ENCODE measurements at places on chromosomes 12 and 14. TPM values are rescaled to one million over a fixed set of nuclear protein-coding genes. Genes with fewer than 3 reads are reported as not detected.

KCNA5 gene
- 6.5 TPM for total RNA-seq

RD3L gene
- not detected for total RNA-seq

DNA sequence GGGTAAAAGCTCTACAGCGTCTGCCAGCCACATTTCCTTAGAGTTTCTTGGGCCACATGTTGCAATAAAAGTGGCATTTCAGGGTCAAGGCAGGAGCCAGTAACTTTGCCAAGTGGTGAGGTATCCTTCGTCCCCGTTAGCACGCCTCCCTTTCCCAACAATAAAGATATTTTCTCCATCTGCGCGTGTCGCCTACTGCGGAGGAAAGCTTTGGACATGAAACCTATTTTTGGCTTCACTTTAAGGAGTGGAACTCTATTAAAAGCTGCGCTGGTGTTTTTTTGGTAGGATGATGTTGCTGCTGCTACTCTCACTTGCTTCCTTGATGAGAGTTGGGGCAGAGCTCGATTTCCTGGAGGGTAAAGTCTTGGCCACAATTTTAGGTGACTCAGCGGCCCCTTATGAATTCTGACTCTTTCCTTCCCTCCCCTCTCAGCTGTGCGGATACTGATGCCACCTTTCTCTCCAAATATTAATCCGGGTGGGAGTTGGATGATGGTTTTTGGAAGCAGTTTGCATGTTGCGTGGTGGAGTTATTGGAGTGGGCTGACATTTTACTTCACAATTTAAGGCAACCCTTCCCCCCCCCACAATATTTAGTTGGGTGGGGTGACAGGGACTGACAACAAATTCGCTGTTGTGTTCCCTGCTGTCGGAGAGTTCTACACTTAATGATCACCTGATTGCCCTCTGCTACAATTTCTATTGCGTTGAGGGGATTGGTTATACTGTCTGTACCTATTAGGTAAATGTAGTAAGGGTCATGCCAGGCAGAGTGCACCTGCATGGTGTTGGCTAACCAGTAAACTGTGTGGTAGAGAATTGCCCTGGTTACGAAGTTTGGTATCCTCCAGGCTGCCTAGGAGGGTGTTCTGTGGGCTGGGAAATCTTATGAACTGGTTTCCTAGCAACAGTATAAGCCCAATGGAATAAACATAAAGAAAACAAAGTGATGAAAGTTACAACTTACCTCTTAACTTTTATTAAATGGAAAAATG, 1.1 kb downstream of the CCDC91 start:
- H3K27ac ChIP-seq: peak overlapping the region; percentile 98
- peak overlapping the region; percentile 88 for H3K4me3 ChIP-seq
- DNase-seq: no peak

- no peaks in the 10 kb centered on the region for H3K27me3 ChIP-seq
- peak overlapping the region; percentile 91 for H3K27ac ChIP-seq
- no peak for DNase-seq
- H3K4me1 ChIP-seq: peaks cover 50% of the 10 kb centered on the region
- H3K4me3 ChIP-seq: peak overlapping the region; percentile 72
- peaks cover 21% of the 10 kb centered on the region for H3K36me3 ChIP-seq
Observed at GRCh38 chr14:52951681-52952554, 1.1 kb upstream of the FERMT2 start.

- H3K27me3 ChIP-seq: no peaks in the 10 kb centered on the region
- H3K36me3 ChIP-seq: no peaks in the 10 kb centered on the region
- no peak overlapping the region for H3K4me3 ChIP-seq
- H3K4me1 ChIP-seq: peaks cover 99% of the 10 kb centered on the region
Observed at GRCh38 chr12:57838594-57839302, 7.8 kb downstream of the CTDSP2 start.

- no peak overlapping the region for H3K4me3 ChIP-seq
- H3K27ac ChIP-seq: peak overlapping the region; percentile 70
- H3K27me3 ChIP-seq: peaks cover 7% of the 10 kb centered on the region
- peaks cover 16% of the 10 kb centered on the region for H3K4me1 ChIP-seq
- H3K36me3 ChIP-seq: peaks cover 2% of the 10 kb centered on the region
Observed at GRCh38 chr14:56378475-56378877, 201.1 kb upstream of the TMEM260 start.

DNA sequence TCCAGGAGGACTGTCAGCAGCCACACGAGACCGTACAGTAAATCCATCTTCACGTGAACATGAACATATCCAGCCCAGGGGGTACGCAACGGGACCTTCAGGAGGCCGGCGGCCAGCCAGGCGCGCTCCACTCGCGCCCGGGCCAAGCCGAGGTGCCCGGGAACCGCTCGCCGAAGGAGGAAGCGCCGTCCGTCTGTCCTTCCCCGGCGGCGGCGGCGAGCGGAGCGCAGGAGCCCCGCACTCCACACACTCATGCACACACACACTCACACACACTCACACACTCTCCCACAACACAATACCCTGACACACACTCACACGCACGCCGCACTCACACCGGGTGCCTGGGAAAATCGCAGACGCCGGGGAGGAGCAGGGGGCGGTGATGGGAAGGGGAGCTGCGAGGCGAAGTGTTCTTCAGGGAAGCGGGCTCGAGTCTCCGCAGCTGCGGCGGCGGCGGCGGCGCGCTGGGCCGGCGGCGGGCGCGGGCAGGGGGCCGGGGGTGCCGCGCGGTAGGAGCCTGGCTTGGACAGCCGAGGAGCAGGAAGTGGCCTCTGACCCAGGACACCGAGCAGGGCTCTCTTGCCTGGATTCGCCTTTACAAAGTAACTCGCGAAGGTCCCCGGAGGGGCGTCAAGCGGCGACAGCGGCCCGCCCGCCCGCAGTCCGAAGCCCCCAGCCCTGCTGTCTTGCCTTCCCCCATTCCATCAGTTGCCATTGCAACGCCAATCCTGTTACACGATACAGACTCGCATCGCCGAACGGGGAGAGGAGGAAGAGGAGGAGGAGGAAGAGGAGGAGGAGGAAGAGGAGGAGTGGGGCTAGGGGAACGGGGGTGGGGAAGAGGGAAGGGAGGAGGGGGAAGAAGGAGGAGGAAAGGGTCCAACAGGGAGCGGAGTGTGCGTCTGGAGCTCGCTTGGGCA, 601 bp downstream of the MDGA2 start:
- H3K27ac ChIP-seq: no peak overlapping the region
- peaks cover 22% of the 10 kb centered on the region for H3K4me1 ChIP-seq
- peaks cover 71% of the 10 kb centered on the region for H3K27me3 ChIP-seq
- peak overlapping the region; percentile 64 for H3K4me3 ChIP-seq
- DNase-seq: peak; percentile 57

DNA sequence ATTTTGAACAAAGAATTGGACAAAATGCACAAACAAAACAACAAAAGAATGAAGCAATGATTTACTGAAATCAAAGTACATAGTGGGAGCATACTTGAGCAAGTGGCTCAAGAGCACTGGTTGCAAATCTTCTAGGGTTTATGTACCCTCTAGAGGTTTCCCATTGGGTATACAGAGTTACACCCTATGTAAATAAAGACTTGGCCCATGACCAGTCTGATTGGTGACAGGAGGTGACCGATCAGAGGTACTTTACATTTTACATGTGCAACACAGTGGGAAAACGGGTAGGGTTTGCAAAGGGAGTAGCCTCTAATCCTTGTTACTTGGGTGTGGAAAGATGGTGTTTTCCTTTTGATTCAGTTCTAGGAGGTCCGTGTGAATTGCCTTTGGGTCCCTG, 10.6 kb upstream of the FAM181A start:
- H3K4me1 ChIP-seq: no peaks in the 10 kb centered on the region
- H3K36me3 ChIP-seq: peaks cover 3% of the 10 kb centered on the region
- no peak overlapping the region for H3K27ac ChIP-seq
- DNase-seq: no peak
- peaks cover 22% of the 10 kb centered on the region for H3K27me3 ChIP-seq

DNA sequence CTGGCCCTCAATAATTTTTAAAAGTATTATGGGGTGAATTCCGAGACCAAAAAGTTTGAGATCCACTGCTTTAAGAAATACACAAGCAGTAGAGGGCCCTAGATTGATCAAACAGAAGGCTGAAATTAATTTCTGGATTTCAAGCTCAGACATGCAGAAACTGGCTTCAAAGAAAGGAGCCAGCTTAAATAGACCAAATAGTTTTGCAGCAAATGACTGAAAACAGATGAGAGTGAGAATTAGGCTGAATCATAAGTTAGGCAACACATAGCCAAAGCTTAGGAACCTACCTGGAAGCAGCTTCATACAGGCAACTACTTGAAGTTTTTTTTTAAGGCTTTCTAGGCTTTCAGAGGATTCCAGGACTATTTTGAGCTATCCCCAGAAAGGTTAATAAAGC, 12.4 kb downstream of the ATF7 start:
- H3K36me3 ChIP-seq: peaks cover 1% of the 10 kb centered on the region
- no peak for DNase-seq
- no peaks in the 10 kb centered on the region for H3K27me3 ChIP-seq
- H3K4me3 ChIP-seq: no peak overlapping the region

- no peak overlapping the region for H3K27ac ChIP-seq
- H3K4me1 ChIP-seq: no peaks in the 10 kb centered on the region
- DNase-seq: no peak
- H3K36me3 ChIP-seq: peaks cover 3% of the 10 kb centered on the region
- H3K27me3 ChIP-seq: no peaks in the 10 kb centered on the region
Observed at GRCh38 chr14:96911499-96912149, 114.4 kb downstream of the VRK1 start.

DNA sequence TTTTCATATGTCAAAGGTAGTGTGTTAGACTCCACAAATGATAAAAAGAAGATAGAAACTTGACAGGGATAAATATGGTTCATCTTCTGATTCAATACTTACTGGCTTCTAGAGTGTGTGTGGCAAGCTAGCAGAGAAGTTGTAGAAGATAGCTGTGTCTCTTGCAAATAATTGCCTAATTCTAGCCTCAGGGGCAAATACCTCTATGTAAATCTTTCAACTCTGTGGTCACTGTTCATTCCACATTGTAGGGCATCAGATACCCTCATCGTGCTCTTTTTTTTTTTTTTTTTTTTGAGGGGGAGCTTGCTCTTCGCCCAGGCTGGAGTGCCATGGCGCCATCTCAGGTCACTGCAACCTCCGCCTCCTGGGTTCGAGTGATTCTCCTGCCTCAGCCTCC, 1.7 kb downstream of the OLR1 start:
- no peaks in the 10 kb centered on the region for H3K36me3 ChIP-seq
- H3K4me1 ChIP-seq: peaks cover 7% of the 10 kb centered on the region
- H3K27ac ChIP-seq: no peak overlapping the region
- no peak overlapping the region for H3K4me3 ChIP-seq

All from chondrocyte (in vitro differentiated cells).